T-helper 9 cell (primary cell): ENCODE measurements at places on chromosomes 3 and 15.
A peak's percentile ranks its signal among the peaks of the same experiment; 100 is the strongest.

GRCh38 chr15:41013691-41014414 is 60.6 kb downstream of the CHAC1 start:
- DNase-seq: no peak

DNA sequence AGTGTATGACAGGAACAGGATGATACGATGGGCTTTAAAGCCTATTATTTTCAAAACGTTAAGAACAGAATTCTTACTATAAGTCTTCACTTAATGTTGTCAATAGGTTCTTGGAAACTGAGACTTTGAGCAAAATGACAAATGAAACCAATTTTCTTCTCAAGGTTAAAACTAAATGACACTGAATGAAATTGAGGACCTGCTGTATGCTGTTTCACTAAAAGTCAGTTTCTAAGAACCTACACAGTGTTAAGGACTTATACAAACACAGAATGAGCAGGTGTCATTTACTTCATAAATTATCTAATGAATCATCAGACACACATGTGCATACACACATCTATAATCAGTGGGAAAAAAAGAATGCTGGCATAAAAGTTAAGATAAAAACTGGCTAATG is 106.9 kb downstream of the RFTN1 start:
- DNase-seq: no peak

DNA sequence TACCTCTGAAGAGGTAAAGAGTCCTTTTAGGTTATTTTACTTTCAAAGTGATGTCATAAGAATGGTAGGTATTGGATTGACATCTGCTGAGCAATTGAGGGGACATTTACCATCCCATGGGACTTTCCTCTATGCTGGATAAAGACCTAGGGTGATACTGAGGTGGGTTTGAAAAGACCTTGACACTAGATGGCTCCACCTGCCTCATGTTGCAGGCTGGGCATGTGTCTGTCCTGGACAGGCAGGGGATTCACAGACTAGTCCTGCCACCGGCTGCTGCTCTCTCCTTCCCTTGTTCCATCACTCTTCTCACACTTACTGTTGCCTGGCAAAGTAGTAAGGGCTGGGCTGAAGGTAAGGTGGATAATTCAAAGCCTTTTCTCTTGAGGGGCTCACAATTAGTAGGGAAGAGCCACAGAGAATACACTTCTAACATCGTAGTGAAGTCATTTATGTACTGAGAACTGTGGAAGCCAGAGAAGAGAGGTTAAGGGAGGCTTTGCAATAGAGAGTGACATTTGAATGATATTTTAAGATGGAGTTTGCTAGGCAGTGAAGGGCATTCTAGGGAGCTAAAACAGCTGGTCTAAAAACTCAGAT is 27.7 kb downstream of the TRAK1 start:
- no peak for DNase-seq

GRCh38 chr15:96732704-96733103 is 402.2 kb downstream of the NR2F2 start:
- DNase-seq: no peak

DNA sequence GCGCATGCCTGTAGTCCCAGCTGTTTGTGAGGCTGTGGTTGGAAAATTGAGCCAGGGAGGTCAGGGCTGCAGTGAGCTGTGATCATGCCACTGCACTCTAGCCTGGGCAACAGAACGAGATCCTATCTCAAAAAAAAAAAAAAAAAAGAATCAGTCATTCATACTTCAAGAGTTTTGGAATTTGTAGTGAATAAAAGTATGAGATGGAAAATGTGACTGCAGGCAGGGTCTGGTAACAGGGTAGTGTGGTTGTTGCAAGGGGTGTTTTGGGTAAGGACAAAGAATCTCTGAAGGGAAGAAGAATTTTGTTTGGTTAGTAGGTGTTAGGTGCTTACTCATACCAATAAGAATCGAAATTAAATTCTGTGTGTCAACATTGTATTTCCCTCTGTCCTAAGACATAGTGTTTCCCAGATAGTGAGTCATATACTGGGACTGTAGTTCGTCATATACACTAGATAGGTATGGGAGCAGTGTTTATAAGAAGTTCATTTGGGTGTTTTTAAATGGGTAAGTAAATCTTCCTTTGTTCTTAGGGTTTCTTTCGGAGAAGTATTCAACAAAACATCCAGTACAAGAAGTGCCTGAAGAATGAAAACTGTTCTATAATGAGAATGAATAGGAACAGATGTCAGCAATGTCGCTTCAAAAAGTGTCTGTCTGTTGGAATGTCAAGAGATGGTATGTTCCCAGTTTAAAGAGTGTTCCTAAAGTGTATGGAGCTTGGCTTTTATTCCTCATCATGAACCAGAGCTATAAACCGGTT is 14.2 kb downstream of the NR1D2 start:
- DNase-seq: no peak

GRCh38 chr15:94097552-94097951 is 133.8 kb upstream of the MCTP2 start:
- no peak for DNase-seq

GRCh38 chr15:96200357-96200967 is 130.0 kb upstream of the NR2F2 start:
- DNase-seq: no peak

GRCh38 chr3:126972866-126973265 is 10.0 kb upstream of the PLXNA1 start:
- DNase-seq: no peak

GRCh38 chr3:13795816-13796215 is 84.1 kb downstream of the WNT7A start:
- DNase-seq: no peak

GRCh38 chr3:99639579-99639978 is 1.2 kb downstream of the COL8A1 start:
- no peak for DNase-seq

GRCh38 chr15:88605189-88606069 is 15.7 kb upstream of the AEN start:
- peak; percentile 43 for DNase-seq

DNA sequence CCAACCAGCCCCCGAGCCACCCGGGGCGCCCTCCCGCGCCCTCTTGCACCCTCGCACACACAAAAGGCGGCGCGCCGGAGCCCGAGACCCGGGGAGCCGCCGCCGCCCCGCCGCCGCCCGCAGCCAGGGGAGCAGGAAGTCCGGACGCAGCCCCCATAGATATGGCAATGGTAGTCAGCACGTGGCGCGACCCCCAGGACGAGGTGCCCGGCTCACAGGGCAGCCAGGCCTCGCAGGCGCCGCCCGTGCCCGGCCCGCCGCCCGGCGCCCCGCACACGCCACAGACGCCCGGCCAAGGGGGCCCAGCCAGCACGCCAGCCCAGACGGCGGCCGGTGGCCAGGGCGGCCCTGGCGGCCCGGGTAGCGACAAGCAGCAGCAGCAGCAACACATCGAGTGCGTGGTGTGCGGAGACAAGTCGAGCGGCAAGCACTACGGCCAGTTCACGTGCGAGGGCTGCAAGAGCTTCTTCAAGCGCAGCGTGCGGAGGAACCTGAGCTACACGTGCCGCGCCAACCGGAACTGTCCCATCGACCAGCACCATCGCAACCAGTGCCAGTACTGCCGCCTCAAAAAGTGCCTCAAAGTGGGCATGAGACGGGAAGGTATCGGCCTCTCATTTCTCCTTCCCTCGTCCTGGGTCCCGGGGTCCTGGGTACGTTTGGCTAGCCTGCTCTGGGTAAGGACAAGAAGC is 1.6 kb downstream of the NR2F2 start:
- DNase-seq: no peak

- no peak for DNase-seq
These were observed 345.5 kb downstream of the EPHB1 start for GRCh38 chr3:135140591-135140990.

- DNase-seq: no peak
These were observed 1.9 kb downstream of the MRPS25 start for GRCh38 chr3:15063238-15063637.

DNA sequence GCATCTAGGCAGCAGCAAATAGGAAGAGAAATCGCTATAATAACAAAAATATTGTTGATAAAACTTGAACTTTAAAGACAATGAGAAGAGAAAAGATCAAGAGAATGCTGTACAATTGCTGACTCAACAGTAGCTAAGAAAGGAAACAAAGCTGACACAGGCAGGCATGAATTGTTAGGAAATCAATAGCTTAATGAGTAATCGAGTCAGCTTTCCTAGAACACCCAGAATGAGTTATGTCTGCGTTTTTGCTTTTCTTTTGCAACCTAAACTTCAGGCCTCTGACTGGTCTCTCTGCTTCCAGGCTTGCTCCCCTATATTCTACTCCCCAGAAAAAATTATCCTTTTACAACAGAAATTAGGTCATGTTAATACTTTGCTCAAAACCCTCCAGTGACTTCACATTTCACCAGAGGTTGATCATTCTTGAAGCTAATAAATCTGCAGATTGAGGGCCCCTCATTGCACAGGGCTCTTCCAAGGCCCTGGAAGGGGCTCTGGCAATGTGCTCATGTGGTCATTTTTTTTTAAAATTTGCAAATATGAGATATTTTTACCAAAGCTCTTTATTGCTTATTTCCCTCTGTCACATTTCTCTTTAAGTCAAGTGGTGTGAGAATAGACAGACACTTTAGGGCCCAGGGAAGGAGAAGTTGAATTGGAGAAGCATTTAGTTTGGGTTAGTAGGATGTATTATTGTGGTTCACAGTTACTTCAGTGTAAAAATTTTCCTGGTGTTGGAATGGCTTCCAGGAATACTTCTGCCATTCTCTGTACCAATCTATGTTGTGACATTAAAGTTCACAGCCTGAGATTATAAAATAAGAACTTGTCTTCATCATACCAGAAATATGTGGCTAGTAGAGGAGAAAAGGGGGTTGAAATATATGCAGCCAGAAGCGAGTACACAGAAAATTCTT is 116.3 kb downstream of the TMCO5A start:
- no peak for DNase-seq

DNA sequence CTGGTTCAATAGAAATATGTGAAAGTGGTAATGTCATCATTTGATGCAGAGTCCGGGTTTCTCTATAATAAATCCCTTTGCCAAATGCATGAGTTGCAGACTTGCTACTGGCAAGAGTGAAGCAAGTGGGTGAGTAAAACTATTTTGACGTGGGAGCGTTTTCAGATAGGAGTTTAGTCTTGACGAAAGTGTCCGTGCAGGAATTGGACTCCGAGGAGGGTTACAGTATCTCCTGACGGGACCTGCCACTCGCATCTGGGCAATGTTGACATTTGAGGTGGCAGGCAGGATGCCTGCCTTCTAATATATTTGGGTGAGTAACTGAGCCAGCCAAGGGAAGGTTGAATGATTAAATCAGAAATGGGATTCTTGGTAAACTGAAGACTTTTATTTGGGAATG is 16.0 kb downstream of the CDV3 start:
- DNase-seq: no peak

DNA sequence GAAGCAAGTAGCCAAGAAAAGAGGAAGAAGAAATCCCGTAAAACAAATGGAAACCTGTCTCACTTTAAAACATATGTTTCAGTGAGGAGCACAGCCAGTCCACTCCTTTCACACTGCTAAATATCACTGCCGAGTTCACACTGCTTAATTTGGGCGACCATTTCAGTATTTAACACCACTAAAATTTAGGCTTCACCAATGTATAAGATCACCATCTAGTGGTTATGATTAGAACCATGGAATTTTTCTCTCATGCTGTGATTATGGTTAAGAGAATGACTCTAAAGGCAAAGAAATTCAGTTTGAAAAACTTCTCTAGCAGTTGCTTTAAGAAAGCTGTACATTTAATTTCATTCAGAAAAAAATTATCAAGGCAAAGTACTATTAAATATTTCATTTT is 16.6 kb downstream of the SLC4A7 start:
- DNase-seq: no peak

GRCh38 chr15:80689716-80690115 is 5.4 kb upstream of the ABHD17C start:
- DNase-seq: no peak

DNA sequence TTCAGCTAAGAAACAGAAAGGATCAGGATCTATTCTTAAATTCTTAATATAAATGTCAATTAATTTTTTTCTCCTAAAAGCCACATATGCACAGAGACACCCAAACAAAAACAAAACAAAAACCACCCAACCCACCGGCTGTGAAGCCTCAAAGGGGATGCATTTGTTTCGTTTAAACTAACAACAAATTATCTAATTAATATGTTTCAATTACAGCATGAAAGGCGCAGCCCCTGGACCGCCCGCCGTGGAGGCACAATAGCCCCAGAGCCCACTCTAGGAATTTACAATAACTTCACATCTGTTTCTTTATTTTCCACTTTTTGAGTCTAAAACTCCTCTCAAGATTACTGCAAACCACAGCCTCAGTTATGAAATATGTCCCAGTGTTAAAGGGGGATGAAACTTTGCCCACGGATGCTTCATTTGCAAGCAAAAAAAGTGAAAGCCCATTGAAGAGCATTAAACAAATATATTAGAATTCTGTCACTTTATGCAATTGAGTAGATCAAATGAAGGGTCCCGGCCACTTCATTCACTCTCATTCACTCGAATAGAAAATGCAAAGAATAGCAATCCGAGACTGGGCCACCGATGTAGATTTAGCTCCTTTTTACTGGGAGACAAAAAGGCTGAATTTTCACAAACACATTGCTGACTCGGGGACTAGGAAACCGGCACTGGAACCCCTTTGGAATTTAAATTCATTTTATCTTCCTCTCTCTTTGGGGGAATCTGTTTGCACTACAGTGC is 6.0 kb downstream of the FOXB1 start:
- DNase-seq: no peak

GRCh38 chr15:63593705-63594671 is 3.2 kb upstream of the FBXL22 start:
- DNase-seq: no peak

GRCh38 chr3:114668099-114668498 is 374.3 kb downstream of the TIGIT start:
- no peak for DNase-seq

GRCh38 chr3:129892857-129893580 is 492 bp downstream of the TMCC1 start:
- DNase-seq: peak; percentile 5

GRCh38 chr3:118734664-118735063 is 300.0 kb downstream of the IGSF11 start:
- DNase-seq: no peak
